Stimulated activated CD4-positive, alpha-beta T cell treated with anti-CD3 and anti-CD28 coated beads, Interleukin-15, amount 100 ng/mL, for 24 hours (primary cell): ENCODE measurements at places on chromosomes 4 and X.

DNA sequence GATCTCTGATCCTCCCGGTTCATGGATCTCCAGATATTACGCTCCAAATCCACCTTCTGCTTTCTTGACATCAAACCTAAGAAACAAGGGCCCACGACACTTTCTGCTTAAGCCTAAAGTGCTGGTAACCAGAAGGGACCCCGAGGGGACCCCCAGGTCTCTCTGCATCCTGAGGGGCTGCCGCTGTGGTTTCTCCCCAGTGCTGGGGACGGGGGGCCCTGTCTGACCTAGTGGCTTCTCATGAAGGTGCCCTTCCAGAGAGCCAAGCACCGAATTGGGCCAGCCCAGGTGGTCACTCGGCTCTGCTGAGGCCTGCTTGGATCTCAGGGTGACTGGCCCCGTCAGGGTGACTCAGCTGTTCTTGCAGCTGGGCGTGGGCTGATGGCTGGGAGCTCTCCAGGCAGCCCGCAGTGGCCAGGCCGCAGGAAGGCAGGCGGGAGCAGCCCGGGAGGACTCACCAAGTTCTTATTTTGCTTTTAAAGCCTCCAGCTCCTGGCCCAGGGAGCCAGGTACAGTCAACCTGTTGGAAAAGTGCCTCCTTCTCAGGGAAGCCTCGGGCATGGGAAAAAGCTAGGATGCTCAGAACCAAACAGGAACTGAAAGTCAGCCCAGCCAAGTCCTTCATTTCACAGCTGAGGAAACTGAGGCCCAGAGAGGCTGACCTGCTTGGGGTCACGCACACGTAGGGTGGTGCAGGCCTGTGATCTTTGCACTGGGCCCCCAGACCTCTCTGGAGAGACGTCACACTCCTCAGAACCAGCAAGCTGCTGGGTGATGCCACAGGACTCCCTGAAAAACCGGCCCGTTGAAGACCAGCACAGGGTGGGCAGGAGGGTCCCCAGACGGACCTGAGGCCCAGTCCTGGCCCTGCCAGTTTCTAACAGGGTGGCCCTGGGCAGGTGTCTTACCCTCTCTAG is 16.7 kb downstream of the BLOC1S4 start:
- DNase-seq, result no peak

GRCh38 chr4:81282131-81282530 is 67.1 kb upstream of the PRKG2 start:
- no peak for DNase-seq

DNA sequence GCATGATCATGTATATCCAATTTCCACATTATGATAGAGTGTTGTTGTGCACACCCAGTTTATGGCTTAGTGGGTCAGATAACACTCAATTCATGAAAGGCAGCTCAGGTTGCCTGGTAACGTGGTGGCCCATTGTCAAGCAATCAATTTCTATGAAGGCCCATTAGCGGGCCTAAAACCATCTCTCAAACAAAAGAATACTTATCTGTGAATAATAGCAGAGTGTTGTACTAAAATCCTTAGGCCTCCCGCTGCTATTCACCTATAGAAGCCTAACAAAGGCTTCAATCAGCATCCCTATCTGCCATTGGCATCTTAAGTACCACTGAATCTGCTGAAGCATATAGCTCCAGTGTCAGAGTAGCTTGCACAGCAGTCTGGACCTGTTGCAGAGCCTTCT is 849.6 kb upstream of the POU3F4 start:
- DNase-seq, result no peak

DNA sequence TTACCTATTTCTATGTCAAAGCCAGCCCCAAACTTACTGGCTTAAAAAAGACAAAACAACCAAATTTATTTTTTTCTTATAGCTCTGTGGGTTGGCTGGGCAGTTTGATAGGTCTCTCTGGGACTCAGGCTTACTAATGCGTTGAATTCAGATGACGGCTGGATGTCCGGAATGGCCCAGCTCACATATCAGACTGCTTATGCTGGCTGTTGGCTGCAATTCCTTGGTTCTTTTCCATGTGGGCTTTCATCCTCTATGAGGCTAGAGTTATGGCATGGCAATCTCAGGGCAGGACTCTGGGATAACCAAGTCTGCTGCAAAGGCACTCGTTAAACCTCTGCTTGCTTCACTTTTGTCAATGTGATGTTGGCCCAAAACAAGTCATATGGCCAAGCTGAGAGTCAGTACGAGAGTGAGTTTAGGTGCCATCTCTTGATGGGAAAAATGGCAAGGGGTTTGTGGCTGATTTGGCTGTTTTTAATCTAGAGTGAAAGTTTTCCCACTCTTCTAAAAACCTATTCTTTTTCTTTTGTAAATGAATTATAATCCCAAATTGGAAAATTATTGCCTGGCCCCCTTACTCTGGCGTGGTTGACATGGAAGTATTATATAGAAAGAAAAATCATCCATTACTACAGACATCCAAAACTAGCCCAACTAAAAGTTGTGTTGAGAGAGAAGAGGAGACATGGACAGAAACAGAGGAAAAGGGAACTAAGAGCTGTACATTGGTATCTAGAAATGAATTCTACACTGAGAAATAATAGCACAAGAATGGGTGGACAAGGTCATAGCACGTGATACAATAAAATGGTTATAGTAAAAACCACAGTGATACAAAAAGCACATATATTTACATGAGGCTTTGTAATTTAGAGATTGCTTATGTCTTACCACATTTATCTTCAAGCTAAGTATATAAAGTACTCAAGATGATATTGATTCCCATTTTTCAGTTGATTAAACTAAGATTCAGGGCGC is 6.6 kb downstream of the PRIMPOL start:
- no peak for DNase-seq

- no peak for DNase-seq
Observed at GRCh38 chr4:186953599-186954260, 230.1 kb upstream of the FAT1 start.

DNA sequence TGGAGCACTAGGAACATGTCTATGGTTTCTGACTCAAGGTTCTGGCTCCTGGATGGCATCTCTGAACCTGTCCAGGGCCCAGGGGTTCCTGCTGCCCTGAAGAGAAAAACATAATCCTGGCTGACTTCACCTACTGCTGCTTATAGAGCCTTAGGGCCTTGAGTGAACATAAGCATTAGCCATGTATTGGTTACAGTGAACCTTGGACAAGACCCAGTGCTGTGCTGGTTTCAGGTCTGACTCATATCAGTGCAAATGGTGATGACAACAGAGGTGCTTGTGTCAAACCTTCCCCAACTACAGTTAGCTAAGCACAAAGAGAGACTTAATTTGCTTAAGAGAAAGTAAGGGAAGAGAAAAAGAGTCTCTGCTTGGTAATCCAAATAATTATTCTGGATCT is 1047.2 kb downstream of the GLUD2 start:
- DNase-seq, result no peak

GRCh38 chrX:12443534-12444098 is 305.3 kb downstream of the FRMPD4 start:
- no peak for DNase-seq

GRCh38 chr4:89101256-89102161 is 9.8 kb upstream of the TIGD2 start:
- DNase-seq, result peak; percentile 21

DNA sequence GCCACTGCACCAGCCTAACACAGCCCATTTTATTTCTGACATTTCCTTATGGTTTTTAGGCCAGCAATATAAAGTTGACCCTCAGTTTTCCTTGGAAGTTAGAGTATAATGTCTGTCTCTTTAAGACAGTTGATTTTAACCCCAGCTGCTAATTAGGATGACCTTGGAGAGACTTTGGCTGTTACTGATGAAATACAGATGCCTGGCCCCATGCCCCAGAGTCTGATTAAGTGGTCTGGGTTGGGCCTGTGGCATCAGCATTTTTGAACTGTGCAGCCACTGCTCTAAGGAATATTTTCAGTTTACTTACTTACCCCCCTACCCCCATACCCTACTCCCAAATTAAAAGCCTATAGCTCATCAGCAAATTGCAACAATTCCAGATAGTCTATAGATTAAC is 85.8 kb downstream of the DCLK2 start:
- no peak for DNase-seq

- DNase-seq, result peak; percentile 34
Observed at GRCh38 chr4:153788413-153789276, at the start of gene SFRP2. Gene SFRP2, minus strand, starts transcription at chr4:153789083. Its CDS starts 248 bp downstream, at chr4:153788835.

DNA sequence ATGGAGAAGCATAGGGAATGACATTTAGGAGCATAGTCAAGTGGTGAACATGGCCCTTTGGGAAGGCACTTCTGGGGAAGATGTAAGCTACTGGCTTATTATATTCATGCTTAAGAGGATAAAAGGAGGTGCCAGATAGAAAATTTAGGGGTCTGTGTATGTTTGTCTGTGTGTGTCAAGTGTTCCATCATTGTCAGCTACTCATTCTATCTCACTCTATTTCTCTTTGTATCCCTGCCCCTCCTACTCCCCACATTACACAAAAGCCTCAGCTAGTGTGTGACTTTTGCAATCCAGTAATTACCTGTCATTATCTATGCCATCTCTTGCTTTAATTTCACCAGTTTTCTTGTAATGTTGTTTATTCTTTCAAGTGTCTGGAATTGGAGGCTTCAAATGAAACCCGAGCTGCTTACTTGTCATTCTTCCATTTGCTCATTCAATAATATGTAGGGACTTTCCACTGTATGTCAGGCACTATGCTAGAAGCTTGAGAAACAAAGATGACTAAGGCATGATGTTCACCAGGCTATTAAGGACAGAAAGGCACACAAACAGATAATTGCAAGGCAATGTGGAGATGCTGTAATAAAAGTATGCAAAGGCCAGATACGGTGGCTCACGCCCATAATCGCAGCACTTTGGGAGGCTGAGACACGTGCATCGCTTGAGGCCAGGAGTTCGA is 229.8 kb upstream of the TEX13C start:
- DNase-seq, result no peak

GRCh38 chr4:140102421-140102820 is 51.6 kb downstream of the MAML3 start:
- DNase-seq, result no peak
